ENCODE measurements at places on chromosomes 4 and X.

DNA sequence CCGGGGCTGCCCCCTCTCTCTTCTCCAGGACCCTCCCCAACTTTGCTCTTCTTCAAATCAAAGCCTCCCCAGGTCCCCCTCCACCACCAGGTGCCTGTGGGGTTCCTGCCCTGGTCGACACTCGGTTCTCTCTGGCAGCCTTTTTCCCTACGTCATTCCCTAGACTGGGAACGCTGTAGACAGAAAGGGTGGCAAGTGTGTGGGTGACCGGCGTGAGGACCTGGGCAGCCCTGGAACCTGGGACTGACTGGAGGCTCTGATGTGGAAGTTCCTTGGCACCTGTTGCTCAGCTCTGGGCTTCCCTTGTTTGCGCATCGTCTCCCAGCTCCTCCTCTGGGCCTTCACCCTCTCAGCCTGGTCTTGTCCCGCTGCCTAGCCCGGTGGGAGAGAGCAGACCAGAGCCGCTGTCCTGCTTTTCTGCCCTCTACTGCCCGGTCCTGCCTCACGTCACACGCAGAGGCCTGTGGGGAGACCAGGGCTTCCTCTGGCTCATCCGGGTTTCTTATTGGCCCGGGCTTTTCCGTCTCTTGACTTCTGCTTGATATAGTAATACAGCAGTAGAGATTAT, 1.3 kb downstream of the TACC3 start:
- no peak for DNase-seq

DNA sequence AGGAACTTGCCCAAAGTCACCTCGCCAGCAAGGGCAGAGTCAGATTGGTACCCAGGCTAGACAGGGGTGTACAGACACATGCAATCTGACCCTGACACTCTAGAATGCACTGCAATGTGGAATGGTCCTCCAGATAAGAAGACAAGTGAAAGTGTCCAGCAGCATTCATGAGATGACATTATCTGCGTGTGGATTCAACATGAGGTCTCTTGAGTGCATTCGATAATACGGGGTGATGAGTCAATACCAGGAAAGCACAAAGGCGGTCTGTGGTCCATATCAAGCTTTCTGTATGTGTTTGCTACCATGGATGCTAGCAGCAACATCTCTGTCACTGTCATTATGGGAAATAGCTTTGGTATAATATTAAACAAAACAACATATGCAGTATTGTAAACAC, 6.8 kb upstream of the XAGE3 start:
- no peak for DNase-seq

DNA sequence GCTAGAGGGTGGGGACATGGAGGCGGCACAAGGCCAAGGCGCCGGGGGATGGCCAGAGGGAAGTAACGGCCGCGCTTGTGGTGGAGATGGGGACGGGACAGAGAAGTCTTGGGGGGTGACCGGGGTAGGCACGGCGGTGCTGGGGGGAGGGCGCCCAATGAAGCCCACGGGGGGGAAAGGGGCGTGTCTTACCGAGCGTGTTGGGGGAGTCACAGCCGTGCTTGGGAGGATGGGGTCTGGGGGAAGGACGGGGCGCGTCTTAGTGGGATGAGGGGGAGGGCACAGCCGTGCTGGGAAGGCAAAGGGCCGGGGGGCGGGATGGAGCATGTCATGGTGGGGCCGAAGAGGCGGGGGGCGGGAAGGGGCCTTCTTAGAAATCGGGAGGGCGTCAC, 952 bp downstream of the ARSD start:
- peak; percentile 85 for DNase-seq

DNA sequence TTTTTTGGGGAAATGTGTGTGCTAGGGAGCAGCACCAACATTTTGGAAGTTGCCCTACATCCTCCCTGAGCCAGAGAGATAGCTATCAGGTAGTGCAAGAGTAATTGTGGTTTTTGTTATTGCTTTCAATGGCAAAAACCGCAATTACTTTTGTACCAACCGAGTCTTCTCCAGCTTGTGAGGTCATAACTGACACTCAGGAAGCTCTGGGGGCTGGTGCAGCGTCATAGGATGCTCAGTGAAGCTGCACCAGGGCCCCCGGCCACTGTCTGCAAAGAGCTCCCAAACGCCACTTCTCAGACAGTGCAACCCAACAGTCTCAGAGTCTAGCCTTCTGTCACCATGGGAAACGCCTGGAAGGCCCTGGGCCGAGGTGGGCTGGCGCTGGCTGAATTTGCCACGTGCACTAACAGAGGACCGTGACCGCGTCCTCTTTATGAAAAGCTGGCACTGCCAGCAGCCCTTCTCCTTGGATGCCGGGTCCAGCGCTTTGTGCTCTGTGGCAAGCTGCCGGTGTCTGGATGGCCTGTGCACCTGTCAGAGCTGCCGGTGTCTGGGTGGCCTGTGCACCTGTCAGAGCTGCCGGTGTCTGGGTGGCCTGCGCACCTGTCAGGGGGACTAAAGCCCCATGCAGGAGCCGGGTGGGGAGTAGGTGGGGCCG, 19.4 kb downstream of the SH3TC1 start:
- no peak for DNase-seq

DNA sequence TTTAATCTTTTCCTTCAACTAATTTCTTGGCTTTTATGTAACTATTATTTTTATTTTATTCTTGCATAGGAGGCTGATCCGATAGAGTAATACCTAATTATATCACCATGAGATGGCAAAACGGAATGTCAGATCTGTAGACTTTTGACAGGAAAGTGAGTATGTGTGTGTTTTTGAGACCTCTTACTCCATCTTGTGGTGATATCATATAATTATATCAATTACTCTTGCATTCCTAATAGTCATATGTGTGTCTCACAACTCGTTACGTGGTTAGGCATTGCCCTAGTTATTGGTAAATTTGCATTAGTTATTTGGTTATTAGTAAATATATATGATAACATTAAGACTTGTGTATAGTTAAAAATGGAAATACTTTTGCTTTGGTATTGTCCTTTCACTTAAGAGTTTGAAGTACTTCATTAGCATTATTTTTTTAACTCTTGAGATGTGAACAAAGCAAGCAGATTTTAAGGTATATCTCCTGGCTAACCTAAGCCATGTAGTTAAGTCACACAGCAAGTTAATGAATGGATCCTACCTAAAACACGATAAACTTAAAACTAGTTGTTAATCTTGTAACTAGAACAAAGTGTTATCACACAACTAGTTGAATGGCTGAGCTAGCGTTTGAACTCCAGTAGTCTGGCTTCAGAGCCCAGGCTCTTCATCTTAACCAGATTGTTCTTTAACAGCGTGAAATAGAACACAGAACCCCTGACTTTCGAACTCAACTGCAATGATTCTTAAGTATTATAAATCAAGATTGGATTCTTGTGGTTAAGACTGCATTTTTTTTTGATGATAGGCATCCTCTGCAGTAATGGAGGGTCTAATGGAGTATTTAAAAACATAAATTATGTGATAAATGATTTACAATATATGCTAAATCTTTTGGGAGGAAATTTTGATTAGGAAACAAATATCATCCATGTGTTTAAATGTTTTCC, 67.1 kb downstream of the PGRMC2 start:
- no peak for DNase-seq

All from left hindlimb (tissue), 1 donor.